ENCODE measurements at places on chromosomes 11 and 22.

DNA sequence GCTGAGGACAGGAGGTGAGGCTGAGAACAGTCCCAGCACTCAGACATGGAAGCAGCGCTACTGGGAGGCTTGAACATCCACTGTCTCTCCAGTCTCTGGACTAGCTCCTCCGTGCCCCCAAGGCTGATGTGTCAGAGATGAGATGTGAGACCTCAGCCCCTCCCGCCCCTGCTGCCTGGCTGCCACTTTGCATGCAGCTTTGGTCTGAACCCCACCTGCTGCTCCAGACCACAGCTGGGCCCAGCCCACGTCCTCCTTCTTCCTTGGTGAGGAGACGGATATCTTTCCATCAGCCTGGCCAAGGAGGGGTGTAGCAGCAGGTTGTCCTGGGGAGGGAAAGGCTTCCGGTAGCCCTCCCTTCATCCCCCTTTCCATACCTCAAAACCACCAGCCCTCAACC lies 148.0 kb upstream of the B3GAT1 start:
- DNase-seq: no peak

DNA sequence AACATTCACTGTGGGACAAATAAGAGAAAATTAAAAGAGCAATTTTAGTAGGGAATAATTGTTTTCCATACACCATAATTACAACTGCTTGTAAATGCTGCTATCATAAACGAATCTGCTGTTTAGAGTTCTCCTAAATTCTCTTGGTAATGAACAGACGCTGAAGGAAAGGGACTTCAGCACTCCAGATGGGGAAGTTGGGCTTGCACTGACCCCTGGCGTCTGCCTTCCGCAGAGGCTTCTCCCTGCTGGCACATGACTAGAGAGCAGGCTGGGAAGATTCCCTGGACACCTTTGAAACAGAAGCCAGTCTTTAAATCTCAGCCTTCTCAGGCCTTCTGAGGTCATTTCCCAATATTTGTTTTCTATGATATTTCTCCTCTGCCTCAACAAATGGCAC lies 84.1 kb downstream of the NXPE2 start:
- peak; percentile 77 for DNase-seq

DNA sequence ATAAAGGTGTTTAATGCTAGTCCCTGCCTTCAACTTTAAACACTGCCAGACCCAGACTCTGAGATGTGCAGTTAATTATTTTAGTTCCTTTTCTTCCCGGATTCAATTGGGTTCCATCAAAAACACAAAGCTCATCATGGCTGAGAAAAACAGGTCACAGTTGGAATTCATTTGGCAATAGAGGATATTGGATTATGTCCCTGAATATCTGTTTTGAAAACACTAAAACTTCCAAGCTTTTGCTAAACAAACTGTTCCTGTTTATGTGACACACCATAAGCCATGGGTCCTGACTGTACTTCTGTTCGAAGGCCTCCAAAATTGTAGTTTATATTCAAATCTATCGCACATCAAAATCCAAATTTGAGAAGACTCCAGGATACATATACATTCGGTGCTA lies 150.7 kb downstream of the TRPC6 start:
- DNase-seq: no peak

- no peak for DNase-seq
Measured at GRCh38 chr11:132114185-132114584, 743.8 kb downstream of the NTM start.

GRCh38 chr11:2831781-2832532 lies 53.6 kb downstream of the CDKN1C start:
- no peak for DNase-seq

DNA sequence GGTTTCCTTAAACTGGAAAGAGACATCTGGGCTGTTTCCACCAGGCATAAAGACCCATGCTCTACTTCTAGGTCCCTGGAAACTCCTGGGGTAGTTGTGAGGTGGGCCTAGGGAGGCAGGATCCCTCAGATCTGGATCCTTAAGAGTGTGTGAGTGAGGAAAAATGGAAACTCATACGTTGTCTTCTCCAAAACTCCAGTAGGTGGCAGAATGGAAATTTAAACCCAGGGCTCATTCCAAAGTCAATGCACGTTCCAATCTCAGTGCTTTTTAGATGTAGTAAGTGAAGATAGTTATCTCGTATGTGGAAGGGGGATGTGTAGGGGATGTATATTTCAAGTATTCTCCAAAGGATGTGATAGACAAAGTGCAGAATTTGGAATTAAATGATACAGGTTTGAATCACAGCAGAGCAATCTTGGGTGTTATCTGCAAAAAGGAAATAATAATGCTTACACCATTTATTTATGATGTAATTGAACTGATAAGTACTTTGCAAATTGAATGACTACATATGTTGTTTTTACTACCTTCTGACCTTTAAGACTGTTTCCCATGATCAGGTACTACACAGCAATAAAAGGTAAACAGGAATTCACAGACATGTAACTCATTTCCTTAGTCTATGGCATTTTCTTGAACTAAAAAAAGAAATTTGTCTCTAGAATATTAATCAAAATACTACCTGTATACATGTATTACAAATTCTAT lies 13.1 kb upstream of the MMP1 start:
- DNase-seq: peak; percentile 63

GRCh38 chr11:80980227-80980626 lies 1539.4 kb upstream of the TENM4 start:
- DNase-seq: no peak

GRCh38 chr11:71251151-71251721 lies 1.1 kb downstream of the SHANK2 start:
- DNase-seq: peak; percentile 51

DNA sequence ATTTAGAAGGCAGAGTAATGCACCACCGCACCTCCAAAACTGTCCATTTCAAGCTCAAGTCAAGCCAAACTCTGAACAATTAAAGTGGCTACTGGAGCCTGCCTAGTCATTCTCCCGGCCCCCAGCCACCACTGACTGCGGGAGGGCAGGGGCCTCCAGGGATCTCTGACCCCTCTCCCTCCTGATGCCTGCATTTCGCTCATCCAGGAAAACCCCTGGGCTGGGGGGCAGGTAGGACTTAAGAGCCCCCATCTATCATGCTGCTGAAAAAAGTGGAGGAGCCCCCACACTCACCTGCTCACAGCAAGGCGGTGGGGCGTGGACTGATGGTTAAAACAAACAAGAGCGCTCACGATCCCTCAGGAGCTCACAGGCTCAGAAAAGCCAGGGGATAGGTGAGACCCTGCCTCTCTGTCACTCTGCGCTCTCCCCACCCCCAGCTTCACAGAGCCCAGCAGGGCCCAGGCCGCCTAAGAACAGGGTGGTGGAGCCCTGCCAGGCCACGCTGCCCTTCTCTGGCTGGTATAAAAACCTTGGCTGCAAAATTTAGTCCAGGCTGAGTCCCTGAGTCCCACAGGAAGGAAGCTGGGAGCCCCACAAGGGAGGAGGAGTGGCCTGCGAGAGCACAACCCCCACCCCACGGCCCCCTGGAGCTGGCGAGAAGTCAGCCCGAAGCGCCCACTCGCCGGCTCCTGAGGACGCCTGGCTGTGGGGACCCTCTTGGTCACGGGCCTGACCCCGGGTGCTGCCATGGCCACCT lies 21.0 kb upstream of the MOB2 start:
- DNase-seq: no peak

DNA sequence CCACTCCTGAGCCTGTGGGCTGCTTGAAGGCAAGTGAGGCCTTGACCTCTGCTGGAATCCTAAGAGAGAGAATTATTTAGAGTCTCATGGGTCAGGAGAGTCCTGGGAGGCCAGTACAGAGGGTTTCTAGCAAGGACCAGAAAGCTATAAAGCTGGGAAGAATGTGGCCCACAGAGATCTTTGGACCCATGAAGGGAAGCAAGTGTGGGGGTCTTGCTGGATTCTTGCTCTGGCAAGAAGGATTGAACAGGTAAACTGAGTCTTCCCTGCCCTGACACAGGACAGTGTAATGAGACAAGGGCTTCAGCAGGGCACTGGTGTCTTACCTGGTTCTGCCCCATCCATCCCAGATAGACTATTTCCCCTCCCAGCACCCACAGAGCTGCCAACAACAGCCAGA lies 18.4 kb downstream of the EIF3F start:
- DNase-seq: no peak

DNA sequence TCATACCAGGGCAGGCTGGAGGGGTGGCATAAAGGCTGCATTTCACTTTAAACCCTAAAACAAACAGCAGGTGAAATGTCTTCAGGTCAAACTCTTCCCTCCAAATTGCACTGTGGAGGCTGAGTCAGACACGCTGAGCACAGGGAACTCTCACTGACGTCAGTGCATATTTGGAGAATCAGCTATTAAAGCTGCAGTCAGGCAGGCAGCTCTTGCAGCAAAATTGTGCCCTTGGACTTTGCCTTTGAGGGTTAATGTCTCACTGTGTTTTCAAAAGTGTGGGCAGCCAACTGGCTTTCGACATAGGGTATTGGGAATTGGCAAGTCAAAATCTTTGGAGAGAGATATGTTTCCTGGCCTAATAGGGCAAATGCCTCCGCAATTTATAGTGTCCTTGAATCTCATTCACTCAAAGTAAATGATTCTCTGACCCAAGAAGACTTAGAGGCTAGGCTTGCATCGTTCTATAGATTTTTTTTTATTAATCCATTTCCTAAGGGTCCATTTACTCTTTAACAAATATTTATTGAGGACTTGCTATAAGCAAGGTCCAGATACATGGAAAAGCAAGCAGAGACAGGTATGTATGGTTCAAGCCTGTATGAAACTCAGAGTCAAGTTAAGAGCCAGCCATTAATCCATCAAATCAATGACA lies 27.7 kb upstream of the SMCO4 start:
- peak; percentile 60 for DNase-seq

All from adipocyte (in vitro differentiated cells).